ENCODE measurements at places on chromosomes 7 and 10. TPM values are rescaled to one million over a fixed set of nuclear protein-coding genes. Genes with fewer than 3 reads are reported as not detected.

The ANK3 gene
- 31.4 TPM for total RNA-seq

The TSPAN15 gene
- total RNA-seq: 97.0 TPM

The ASNS gene
- total RNA-seq: 173 TPM

The ANKRD30A gene
- total RNA-seq: not detected

GRCh38 chr10:108757946-108758345 is 1165.4 kb downstream of the XPNPEP1 start:
- H3K4me3 ChIP-seq: no peak overlapping the region
- H3K36me3 ChIP-seq: no peaks in the 10 kb centered on the region
- no peaks in the 10 kb centered on the region for H3K4me1 ChIP-seq
- DNase-seq: no peak

- no peak overlapping the region for H3K27ac ChIP-seq
- no peaks in the 10 kb centered on the region for H3K27me3 ChIP-seq
- H3K36me3 ChIP-seq: no peaks in the 10 kb centered on the region
- no peak for DNase-seq
Observed at GRCh38 chr10:22537810-22538209, 176.6 kb downstream of the PIP4K2A start.

- DNase-seq: no peak
- peaks cover 5% of the 10 kb centered on the region for H3K36me3 ChIP-seq
- no peak overlapping the region for H3K4me3 ChIP-seq
- no peak overlapping the region for H3K27ac ChIP-seq
Observed at GRCh38 chr10:87771871-87772500, 46.0 kb downstream of the ATAD1 start.

DNA sequence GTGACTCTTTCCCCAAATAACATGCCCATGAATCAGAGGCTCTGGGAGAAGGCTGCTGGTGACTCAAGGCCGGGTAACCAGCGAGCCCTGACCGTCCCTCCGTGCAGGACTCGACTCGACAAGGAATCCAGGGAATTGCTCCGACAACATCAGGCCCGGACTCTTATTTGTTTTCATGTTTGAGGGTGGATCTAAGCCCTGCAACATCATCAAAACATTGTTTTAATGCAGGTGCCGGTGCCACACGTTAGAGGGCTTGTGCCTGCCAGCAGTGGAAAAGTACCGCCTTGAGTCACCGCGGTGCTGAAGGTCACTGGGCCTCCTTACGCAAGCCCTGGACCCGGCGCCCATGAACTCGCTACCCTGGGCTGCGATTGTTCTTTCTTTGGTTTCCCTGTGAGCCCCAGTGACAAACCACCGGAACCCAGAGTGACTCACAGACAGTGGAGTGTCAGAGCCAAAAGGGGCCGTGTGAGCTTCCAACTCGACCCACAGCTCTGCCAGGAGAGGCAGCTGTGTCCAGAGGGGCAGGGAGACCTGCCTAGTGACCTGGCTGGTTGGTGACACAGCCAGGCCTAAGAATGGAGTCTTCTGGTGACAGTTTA is 139.4 kb upstream of the SHH start:
- peak overlapping the region; percentile 45 for H3K4me3 ChIP-seq
- no peaks in the 10 kb centered on the region for H3K27me3 ChIP-seq
- peaks cover 70% of the 10 kb centered on the region for H3K4me1 ChIP-seq
- peak; percentile 94 for DNase-seq
- H3K27ac ChIP-seq: peak overlapping the region; percentile 98

GRCh38 chr10:59393349-59393748 is 31.0 kb upstream of the FAM13C start:
- H3K36me3 ChIP-seq: no peaks in the 10 kb centered on the region
- no peaks in the 10 kb centered on the region for H3K4me1 ChIP-seq
- H3K27me3 ChIP-seq: no peaks in the 10 kb centered on the region

DNA sequence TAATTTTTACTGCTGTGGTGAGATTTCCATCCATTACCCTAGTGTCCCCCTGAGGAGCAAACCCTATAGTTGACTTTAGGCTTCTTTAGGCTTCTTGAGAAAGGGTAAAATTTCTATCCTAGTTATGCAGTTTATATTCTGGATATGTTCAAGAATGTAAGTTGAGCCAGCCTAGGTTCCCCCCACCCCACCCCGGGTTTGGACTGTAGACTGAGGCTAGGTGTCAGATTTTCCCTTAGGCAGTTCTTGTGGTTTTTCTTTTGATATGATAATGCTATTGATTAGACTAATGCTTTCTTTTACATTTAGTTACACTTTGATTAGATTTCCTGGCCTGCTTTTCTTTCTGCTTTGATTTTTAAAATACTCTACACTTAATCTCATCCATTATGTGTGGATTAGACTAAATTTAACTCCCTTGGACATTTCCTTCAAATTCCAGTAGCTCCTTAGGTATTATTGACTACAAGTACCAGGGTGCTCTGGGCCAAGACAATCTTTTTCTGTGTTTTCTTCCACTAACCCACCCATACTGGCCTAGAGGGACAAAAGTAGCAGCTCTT is 37.7 kb downstream of the NRF1 start:
- H3K4me3 ChIP-seq: no peak overlapping the region
- H3K4me1 ChIP-seq: peaks cover 36% of the 10 kb centered on the region
- H3K27ac ChIP-seq: 0 out of 2 replicates have a peak overlapping the region, but pooled peaks have one; percentile 60
- DNase-seq: no peak
- no peaks in the 10 kb centered on the region for H3K36me3 ChIP-seq

DNA sequence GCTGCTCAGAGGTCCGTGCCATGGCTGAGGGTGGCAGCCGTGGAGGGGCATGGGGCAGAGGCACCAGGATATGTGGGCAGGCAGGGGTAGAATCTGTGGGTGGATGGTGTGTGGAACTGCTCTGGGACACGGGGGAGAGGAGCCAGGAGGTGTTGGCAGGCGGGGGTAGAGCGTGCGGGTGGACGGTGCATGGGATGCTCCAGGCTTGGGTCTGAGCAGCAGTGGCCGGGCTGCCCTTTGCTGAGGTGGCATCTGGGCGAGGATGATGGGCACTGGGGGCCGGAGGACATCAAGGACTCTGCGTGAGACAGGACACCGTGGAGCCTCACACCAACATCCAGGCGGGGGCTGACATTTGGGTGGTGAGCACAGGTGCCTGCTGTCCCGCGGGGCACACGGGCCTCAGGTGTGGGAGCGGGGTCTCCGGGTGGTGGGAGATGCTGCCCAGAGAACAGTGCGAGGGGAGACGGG is 46.2 kb downstream of the JAKMIP3 start:
- no peak for DNase-seq
- no peaks in the 10 kb centered on the region for H3K4me1 ChIP-seq
- H3K27ac ChIP-seq: no peak overlapping the region
- H3K4me3 ChIP-seq: no peak overlapping the region
